AML-193 (cell line): ENCODE measurements at places on chromosomes 1 and 21.

GRCh38 chr21:45862543-45863207 lies 118.9 kb upstream of the COL6A1 start:
- no peak for DNase-seq

- peak; percentile 77 for DNase-seq
These were observed 62.6 kb downstream of the CDC14A start for GRCh38 chr1:100414693-100415497.

GRCh38 chr1:75745276-75745675 lies 20.8 kb downstream of the ACADM start:
- DNase-seq = peak; percentile 91

GRCh38 chr1:222653178-222653827 lies 35.4 kb downstream of the MIA3 start:
- no peak for DNase-seq

- no peak for DNase-seq
These were observed 195.9 kb upstream of the GALNT2 start for GRCh38 chr1:229871078-229871676.

GRCh38 chr1:9905010-9905409 lies 5.1 kb downstream of the CTNNBIP1 start:
- no peak for DNase-seq

- no peak for DNase-seq
These were observed 10.5 kb downstream of the PADI3 start for GRCh38 chr1:17259233-17259873.

- DNase-seq = no peak
These were observed 31.2 kb downstream of the TSEN15 start for GRCh38 chr1:184082541-184083415.

GRCh38 chr1:164702664-164703063 lies 143.7 kb downstream of the PBX1 start:
- DNase-seq = no peak

DNA sequence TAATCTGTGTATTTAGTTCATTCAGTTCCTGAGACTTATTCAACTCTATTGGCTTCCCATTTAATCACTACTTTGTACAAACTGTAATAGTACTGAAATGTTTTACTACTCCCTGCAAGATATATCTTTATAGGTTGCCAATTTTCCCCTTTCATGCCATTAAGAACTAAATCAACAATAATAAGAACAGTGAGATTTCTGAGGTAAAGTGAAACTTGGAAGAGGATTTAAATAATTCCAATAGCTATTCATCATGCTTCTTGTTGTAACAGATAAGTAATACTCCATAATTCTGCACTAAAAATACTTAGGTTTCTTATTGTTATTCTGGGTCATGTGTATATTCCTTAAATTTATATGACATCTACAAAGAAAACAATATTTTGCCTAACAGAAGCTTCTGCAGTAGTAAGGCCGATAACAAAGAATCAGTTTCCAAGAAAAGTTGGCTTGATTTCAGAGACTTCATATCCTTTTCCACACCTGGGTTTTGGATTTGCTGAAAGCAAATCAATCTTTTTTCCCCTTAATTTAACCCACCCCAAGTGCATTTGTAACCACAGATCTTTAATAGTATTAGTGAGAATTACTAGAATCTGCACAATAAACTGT lies 258.3 kb downstream of the FAF1 start:
- no peak for DNase-seq

DNA sequence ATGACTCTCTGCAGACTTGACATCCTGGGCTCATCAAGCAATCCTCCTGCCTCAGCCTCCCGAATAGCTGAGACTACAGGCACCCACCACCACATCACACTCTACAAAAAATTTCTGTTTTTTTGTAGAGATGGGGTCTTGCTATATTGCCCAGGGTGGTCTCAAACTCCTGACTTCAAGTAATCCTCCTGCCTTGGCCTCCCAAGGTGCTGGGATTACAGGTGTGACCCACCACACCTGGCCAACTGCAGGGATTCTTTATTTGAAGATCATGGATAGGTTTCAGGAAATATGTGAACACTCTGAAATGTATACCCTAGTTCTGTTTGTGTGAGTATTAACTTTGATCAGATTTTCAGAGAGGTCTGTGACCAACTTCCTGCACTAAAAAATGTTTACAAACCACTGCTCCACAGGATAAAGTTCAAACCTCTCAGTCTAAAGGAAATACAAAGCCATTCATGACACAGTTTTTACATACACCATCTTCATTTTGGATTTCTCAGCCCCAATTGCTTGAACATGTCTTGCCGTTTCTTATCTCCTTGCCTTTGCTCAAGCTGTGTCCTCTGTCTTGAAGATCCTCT lies 252.3 kb upstream of the FGGY start:
- no peak for DNase-seq

DNA sequence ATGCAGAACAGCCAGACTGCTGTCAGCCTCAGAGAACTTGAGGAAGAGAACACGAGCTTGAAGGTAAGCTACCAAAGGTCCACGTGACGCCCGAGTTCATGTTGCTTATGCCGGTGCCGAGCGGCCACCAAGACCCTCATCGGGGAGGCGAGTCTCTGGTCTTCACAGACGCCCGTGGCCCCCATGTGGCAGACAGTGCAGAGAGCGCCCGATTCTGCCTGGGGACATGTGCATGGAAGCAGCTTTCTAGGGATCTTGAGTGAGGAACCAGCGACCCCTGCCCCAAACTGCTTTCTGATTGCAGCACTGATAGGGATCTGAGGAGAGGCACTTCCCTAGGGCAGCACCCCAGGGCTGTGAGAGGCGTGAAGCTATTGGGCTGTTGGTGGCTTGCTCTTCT lies 56.3 kb upstream of the DIP2A start:
- no peak for DNase-seq

DNA sequence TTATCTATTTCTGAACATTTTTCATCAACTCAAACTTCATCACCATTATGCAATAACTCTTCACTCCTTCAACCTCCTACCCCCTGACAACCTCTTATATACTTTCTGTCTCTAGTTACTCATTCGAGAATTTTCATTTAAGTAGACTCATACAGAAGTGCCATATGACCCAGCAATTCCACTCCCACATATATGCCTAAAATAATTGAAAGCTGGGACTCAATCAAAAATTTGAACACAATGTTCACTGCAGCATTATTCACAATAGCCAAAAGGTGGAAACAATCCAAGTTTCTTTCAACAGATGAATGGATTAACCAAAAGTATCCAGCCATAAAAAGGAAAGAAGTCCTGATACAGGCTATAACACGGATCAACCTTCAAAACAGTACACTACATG lies 24.1 kb downstream of the COL11A1 start:
- no peak for DNase-seq

DNA sequence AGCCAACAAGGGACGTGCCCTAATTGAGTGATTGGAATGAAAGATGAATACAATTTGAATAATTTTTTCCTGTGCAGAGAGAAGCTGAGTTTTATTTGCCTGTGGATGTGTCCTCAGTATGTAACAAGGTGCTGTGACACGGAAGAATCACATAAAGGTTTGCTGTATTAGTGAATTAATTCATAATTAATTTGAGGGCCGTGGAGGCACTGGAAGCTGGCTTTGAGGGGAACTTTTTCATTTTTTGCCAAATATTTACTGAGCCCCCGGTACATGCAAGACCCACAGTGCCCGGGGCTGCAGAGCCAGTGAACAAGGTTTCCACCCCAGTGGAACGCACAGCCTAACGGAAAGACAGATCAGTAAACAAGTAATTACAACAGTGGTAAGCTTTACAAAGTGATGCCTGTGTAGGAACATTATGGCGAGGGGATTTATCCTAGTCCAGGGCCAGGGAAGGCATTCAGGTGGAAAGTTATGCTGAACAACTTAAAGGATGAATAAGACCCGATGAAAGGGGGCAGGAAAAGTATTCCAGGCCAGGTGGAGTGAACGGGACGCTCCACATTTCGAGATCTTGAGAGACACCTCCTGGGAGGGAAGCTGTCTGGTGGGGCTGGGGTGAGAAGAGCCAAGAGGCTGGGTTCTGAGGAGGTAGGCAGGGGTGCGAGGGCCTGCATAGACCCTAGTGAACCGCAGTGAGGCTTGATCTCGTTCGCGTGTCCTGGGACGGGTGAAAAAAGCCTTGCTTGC lies 773 bp upstream of the RCC2 start:
- no peak for DNase-seq

DNA sequence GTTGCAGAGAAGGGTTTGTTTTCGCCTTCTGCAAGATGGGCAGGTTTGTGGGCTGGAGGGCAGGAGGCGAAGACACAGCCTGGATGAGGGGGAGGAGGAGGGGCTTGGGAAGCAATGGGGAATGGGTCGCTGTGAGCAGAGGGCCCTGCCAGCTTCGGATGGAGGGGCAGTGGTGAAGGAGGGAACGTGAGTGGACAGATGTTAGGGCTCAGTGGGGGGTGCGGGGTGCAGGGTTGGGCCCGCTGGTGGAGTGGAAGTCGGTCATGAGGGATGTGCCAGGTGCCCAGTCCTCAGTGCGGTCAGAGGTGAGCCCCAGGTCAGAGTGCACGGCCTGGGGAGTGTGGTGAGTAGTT lies 55.5 kb upstream of the ABCG1 start:
- DNase-seq = no peak

DNA sequence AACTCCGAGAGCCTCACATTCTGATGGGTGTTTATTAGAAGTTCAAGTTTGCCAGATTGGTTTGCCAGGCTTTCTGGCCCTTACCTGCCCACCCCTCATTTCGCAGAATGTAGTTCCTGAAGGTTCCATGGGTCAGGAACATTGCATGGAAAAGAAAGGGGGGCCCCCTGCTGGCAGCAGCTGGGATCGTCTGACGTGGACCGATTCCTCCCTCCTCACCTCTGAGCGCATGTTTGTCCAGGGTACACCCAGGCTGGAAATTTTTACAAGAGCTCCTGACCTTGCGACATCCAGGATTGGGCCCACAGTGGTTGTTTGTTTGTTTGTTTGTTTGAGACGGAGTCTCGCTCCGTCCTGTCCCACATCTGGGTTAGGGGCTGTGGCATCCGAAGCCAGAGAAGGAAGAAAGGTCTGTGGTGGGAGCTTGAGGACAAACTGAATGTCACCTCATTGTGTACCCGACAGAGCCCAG lies 126.0 kb upstream of the TMEM51 start:
- DNase-seq = no peak

- no peak for DNase-seq
These were observed 63.9 kb upstream of the CYP2J2 start for GRCh38 chr1:59990470-59990869.

DNA sequence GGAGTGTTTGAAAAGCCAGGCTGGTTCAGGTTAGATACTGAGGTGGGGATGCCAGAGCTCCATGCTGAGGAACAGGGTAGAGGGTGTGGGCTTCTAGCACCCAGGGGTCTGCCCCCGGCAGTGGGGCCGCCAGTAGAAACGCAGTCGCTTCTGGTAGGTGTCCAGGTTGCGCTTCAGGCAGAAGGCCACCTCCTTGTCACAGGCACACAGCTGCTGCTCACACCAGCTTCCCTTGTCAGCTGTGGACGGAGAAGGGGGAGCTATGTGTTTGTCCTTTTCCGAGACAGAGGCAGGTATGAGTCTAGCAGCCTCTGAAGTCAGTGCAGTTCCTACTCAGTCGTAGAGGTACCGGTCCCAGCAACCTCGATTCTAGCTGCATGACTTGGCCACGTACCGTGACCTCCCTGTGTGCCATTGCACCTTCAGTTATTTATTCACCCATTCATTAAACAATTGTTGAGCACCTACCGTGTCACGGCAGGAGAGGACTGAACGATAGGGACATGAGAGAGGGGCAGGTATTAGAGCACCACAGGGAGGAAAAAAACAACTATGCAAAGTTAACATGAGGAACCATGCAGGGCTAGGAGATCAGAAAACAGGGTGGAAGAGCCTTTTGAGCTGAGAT lies 5.2 kb downstream of the PLA2G2D start:
- DNase-seq = no peak

DNA sequence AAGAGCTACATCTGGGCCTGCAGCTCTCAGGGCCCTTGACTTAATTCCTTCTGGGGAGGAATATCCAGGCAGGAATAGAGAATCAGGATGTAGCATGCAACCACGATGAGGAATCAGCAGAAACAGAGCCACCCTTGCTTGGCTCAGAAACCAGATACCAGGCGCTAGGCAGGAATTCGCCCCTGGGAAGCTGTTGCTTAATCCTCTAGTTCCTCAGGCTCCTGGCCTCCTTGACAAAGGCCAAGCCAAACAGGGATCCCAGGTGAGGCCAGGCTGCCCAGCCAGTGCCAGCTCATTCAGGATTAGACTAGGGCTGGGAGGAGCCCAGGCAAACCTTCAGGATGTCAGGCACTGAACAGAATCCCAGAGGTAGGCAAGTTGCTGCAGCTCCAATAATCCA lies 48.2 kb upstream of the IRF2BP2 start:
- no peak for DNase-seq

- DNase-seq = no peak
These were observed 80.1 kb upstream of the PDC start for GRCh38 chr1:186541003-186541402.

DNA sequence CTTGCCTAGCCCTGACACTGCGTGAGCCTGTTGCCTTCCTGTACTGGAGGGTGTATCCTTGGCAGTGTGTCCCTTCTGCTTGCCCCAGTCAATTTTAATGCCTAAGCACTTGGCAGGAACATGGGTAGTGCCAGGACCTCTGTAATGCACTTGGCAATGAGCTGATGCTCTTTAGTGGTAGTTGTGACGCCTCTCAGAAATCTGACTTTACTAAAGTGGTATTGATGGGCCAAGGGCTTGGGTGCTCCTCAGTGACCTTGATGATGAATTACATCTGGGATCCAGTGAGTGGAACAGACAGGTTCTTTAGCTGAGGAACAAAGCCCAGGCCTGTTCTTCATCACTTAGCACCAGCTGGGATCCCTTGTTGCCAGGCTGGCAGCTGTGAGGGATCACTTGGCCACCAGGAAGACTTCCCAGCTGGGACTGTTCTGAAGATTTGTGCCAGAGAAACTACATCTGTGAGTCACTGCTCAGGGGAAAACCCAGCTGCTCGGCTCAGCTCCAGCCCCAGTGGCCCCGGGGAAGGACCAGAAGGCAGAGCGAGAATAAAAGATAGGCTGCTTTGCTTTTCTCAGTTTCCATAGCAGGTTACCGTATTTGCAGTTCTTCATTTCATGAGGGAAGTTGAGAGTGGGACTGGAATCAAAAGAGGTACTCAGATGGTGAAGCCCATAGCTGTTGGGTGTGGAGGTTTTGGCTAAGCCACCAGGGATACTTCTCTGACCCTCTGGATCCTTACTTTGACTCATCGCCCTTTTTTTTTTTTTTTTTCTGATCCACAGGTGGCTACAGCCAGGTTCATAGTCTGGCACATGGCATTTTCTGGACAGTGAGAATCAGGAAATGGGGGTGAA lies 28.5 kb upstream of the KCNA2 start:
- no peak for DNase-seq
